ENCODE measurements at places on chromosomes 16 and 17.

DNA sequence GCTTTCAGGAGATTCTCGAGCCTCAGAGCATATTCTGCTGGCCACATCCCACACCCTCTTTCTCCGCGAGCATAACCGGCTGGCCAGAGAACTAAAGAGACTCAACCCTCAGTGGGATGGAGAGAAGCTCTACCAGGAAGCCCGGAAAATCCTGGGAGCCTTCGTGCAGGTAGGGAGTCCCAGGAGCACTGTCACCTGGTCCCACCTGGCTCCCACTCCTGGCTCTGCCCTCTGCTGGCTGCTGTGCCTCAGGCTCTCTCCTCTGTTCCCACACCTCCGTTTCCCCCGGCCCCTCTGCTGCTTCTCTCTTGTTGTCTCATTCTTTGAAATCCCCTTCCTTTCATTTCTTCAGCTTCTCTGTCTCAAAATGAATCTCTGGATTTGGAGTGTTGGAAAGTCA is 16.4 kb downstream of the LPO start:
- DNase-seq, result no peak

DNA sequence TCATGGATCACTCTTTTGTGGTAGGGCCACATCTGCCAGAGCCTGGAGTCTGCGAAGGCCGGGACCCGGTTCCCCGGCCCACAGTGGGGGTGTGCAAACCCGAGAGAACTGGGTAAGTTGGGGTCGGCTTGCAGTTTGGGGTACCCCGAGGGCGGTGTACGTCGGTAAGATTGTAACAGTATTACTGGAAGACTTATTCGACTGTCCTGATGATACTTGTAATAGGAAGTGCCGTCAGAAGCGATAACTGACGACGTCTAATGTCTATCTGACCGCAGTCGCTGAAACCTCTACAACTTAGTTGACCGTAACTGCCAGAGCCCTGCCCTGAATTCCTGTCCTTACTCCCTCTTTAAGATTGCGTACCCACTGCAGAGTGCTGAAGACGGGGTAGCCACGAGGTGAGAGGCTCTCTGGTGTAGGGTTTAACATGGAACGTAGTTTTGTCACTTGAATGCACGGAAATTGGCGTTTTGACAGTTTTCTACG is 24.0 kb downstream of the TRPV2 start:
- DNase-seq, result no peak

GRCh38 chr16:78321620-78322360 is 222.3 kb downstream of the WWOX start:
- no peak for DNase-seq

DNA sequence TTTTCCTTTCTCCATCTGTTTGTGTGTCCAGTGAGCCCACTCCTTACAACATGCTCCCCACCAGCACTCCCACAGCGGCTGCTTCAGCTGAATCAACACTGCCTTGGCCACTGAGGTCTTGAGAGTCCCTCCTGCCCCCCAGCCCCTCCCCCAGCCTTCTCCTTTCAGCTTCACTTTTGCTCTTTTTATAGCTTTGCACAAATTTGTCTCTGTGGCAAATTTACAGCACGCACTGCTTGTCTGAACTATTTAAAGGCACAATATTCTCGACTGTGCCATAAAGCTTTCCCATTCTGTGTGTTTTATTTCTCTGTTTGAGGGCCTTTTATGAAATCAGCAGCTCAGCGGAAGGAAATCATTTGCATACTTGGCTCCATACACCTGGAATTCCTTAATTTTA is 579.3 kb downstream of the TOX3 start:
- no peak for DNase-seq

DNA sequence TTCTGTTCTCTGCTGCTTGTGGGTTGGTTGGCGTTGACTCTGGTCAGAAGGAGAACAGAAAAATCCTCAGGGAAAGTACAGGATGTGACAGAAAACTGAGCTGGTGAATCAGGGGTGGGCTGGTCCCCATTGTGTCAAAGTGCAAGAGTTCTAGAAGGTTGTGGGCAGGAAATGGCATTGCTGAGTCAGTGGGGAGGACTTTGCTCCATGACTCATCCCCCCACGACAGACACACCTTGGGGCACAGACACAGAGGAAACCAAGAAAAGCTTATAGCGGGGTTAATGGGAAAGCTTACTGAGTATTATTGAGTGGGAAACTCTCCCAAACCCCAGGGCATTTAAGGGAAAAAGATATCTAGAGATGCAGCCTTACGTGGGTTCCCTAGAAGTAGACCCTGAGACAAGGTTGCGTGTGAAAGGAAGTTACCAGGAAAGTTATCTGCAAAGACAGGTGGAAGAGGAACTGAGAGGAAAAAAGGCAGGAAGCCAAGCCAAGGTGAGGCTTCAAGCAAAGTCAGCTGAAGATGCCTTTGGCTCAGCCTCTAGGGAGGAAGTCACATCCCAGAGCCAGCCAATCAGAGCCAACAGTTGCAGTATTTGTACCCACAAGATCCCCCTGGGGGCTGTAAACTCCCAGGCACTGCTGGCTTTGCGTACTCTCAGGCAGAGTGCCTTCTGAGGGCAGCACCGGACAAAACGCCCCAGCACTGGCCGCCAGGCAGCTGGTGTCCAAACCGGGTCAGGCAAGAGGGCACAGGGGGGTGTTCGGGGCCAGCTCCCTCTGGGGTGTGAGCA is 86.4 kb downstream of the FOXL1 start:
- no peak for DNase-seq

GRCh38 chr16:49833796-49834530 is 21.9 kb downstream of the ZNF423 start:
- DNase-seq, result no peak

GRCh38 chr16:27220991-27221390 is 17.7 kb downstream of the KDM8 start:
- no peak for DNase-seq

DNA sequence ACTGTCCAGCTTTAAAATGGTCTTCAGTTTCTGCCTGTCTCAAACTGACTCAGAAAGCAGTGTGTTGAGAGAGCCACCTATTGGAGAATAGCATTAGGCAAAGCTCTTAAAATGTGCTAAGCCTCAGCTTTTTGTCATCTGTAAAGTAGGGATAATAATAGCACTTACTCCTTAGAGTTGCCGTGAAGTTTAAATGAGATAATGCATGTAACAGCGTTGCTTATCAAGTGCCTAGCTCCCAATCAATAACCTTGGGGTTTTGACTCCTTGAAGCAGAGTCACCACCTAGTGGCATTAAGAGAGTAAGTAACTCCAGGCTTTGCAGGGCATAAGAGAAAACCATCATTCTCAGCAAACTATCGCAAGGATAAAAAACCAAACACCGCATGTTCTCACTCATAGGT is 163.3 kb downstream of the HS3ST2 start:
- no peak for DNase-seq

- DNase-seq, result no peak
These were observed 2139.4 kb downstream of the TP53TG3F start for GRCh38 chr16:35598696-35599332.

GRCh38 chr16:23960081-23960885 is 124.5 kb downstream of the PRKCB start:
- DNase-seq, result no peak

DNA sequence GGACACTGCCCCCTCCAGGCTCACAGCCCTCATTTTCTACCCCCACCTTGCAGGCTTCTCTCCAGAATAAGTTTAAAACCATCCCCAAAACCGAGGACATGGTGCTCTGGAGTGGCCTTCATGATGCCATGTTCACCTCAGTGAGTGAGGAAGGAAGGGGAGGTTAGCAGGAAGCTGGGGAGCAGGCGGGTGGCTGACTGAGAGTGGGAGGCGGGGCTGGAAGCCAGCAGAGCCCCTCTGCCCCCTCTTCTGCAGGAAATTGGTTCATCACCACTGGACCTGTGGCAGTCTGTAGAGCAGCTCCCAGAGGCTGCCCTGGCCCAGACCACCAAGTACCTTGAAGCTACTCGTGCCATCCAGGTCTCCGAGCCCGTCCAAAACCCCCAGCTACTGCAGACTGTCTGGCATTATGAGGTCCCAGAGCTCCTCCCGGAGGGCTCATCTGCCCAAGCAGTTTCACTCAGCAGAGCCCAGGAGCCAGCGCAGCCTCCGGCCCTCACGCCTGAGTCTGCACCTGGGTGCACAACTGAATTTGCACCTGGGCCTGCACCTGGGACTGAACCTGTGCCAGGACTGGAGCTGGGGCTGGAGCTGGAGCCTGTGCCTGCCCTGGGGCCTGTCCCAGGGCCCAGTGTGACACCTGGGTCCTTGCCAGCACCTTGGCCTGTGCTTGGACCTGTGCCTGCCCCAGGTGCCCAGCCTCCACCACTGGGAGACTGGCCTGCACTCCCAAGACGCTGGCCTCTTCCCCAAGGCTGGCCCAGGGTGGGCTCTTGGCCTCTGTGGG is 19.0 kb downstream of the C16orf96 start:
- DNase-seq, result no peak

DNA sequence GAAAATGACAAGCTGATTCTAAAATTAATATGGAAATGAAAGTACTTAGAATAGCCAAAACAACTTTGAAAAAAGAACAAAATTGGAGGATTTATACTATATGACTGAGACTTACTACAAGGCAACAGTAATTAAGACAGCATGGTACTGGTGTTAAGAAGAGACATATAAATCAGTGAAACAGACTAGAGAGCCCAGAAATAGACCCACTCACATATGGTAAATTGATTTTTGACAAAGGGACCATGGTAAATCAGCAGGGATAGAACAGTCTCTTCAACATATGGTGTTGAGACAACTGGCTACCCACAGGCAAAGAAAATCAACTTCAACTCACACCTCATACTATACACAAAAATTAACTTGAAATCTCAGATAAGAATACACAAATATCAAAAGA is 12.9 kb downstream of the CMC2 start:
- DNase-seq, result no peak

- DNase-seq, result peak; percentile 13
These were observed 1.5 kb downstream of the AMZ2 start for GRCh38 chr17:68249354-68249765.

GRCh38 chr16:11667221-11667823 is 933 bp upstream of the SNN start:
- DNase-seq, result no peak

DNA sequence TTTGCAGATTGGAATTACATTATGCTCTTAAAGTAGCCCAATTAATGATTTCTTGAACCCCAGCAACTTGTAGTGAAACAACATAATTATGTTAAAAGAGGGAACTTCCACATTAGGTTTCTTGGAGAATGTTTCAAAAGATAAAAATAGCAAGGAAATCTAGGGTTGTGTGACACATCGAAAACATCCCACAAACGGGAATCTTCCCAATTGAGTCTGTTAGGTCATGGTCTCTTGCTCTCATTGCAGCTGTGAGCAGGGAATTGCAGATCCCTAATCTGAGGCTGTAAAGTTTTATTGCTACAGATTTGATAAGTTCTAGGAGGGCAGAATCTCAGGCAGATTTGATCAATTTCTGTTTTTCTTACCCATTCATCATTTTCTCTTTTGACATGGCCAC is 6.7 kb upstream of the LPO start:
- no peak for DNase-seq

DNA sequence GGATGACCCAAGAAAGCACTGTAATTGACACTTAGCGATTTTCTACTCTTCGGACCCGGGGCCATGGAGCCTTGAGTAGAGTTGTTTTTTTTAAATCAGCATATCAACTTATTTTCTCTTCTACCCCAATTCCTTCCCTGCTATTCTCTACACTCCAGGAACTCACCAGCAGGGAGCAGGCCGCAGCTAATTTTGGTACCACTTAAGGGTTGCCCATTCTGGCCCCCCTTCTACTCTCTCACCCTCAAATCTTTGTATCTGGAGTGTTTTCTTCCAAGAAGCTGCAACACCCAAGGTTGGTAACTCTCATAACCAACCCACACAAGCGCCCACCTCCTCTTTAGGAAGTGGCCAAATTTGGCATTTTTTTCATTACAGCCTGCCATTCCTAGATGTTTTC is 5.5 kb upstream of the ERAL1 start:
- no peak for DNase-seq

DNA sequence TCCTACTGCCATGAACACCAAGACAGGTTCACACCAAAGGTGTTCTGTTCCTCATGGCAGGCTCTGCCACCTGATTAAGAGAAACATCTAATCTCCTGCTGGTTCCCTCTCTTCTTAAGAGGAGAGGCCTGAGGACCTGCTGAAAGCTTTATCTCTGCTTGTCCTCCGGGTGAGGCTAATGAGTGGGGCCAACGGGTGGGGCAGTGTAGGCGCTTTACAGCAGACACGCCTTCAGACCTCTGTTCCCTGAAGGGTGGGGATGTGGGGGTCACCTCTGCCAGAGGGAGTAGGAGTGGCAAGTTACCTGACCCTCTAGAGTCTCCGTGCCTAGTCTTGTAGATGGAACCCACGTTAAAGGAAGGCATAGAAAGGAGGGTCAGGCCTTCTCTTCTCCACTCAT is 4.2 kb upstream of the MRM1 start:
- DNase-seq, result no peak
